Dermis blood vessel endothelial cell (primary cell): ENCODE measurements at places on chromosomes 4 and X.

GRCh38 chr4:87677731-87678130, 27.7 kb downstream of the DMP1 start:
- DNase-seq, result peak; percentile 21

DNA sequence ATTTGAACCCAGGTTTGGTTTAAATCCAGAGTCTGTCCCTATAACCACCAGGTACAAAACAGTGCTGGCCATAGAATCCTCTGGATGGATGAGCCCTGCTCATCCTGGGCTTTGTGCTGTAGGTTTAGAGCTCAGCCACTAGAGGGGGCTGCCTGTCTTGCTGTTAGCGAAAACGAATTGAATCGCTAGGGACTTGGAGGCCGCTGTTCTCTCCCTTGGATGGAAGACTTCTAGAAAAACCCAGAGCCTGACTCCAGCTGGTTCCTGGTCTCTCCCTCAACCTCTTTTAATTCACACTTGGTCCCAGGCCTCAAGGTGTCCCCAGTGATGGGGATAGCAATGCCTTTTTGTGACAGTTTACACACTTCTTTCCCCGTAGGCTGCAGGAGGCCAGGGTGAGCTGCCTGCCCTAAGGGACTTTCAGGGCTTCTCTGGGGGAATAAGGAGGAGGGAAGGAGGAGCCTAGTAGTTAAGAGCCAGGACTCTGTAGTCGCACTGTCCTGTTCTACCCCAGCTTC, 8.7 kb downstream of the RIPPLY1 start:
- DNase-seq, result peak; percentile 77

- no peak for DNase-seq
Measured at GRCh38 chrX:1391370-1391706, 575 bp downstream of the SLC25A6 start.

GRCh38 chrX:75273483-75273882, 402 bp upstream of the UPRT start:
- no peak for DNase-seq
